ENCODE measurements at places on chromosomes 7 and 10.

- DNase-seq = no peak
Measured at GRCh38 chr7:141597966-141598365, 46.8 kb downstream of the AGK start.

DNA sequence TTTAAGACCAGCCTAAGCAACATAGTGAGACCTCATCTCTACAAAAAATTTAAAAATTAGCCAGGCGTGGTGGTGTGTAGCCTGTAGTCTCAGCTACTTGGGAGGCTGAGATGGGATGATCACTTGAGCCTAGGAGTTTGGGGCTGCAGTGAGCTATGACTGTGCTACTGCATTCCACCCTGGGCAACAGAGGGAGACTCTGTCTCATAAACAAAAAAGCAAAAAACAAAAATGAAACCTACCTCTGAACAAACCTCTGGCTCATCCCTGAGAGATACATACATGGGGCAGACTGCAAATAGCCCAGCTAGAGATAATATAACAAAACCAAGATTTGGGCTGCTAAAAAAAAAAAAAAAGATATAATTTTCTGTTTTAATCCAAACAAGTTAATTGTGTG lies 19.5 kb downstream of the C10orf67 start:
- no peak for DNase-seq

DNA sequence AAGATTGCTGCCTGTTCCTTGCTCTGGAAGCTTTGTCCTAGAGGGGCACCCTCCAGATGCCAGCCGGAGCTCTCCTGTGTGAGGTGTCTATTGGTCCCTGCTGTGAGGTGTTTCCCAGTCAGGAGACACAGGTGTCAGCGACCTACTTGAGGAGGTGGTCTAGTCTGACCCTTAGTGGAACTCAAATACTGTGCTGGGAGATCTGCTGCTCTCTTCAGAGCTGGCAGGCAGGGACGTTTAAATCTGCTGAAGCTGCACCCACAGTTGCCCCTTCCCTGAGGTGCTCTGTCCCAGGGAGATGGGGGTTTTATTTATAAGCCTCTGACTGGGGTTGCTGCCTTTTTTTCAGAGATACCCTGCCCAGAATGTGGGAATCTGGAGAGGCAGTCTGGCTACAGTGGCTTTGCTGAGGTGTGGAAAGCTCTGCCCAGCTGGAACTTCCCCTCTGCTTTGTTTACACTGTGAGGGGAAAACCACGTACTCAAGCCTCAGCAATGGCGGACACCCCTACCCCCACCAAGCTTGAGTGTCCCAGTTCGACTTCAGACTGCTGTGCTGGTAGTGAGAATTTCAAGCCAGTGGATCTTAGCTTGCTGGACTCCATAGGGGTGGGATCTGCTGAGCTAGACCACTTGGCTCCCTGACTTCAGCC lies 119.2 kb downstream of the PPP1R9A start:
- no peak for DNase-seq

DNA sequence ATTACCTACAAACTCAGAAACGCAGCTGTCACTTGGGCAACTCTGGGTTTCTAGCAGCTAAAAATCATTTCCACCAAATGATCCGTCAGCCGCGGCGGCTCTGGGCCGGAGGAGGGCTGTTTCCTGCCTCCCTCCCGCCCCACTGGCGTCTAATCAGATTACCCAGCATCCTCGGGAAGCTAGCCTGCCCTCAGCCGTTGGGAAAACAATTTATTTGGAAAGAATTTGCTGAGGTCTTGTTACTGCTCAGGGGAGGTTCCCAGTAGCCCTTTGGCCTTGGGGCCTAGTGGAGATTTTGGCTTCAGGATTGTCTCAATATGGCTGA lies 65.0 kb upstream of the ADGRA1 start:
- DNase-seq = no peak

- DNase-seq = no peak
Measured at GRCh38 chr7:151423226-151423625, 13.4 kb upstream of the WDR86 start.

GRCh38 chr7:112160130-112160770 lies 45.9 kb downstream of the DOCK4 start:
- DNase-seq = no peak

- DNase-seq = no peak
Measured at GRCh38 chr10:124526621-124527267, 65.1 kb downstream of the LHPP start.

DNA sequence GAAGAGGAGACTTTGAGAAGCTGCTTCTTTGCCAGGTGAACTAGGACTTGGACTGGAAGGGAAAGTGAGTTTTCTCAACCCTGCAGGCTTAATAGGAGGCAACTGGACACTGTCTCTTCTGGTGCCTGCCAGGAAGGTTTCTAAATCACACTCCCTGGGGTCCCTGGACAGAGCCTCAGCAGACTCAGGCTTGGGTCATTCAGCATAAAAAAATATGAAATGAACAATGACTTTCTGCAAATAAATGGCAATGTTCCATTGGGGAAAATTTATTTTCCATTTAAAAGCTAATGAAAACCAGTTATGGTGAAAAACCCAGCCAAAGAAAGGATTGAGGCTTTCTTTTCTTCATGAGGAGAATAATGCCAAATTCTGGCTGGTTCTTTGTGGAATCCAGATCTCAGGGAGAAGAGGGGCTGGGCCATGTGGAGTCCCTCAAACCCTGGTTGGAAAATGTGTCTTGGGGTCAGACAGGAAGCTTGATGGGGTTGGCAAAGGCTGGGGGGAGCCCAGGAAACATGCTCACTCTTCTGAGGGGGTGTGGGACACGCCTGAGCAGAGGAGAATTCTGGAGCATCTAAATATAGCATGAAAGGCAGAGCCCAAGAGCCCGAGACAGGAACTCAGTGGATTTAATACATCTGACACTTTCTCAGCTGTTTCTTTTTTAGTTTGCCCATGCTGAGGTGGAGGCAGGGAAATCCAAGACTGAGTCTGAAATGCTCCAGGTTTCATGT lies 65.2 kb upstream of the EMX2 start:
- no peak for DNase-seq

DNA sequence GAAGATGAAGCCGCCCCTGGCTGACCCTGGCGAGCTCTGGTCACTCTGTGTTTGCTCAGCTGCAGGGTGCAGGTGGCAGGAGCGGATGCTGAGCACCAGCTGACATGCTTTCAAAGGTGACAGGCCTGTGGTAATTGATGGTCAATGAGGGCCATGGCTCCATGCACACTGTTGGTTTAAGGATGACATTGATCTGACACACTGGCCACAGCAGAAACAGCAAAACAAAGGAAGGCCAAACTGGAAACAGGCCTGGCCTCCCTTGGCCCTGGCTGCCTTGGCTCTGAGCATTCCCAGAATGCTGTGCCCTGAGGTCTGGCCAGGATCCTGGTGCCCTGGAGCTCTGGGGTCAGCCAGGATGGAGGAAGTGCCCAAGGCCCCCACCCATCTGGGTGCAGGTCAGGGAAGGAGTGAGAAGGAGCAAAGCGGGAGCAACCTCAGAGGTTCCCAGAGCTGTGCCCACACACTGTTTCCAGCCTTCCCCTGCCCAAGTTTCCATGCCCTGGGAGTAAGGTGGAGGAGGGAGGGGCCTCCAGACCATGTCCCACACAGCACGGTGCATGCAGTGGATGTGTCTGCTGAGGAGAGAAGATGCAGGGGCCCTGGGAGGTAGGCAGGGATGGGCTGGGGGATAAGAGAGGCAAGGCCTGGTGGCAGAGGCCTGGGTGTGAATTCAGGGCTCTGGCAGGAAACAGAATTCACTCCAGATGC lies 302.2 kb downstream of the RPS24 start:
- no peak for DNase-seq

GRCh38 chr7:25478925-25479324 lies 250.6 kb upstream of the NPVF start:
- DNase-seq = no peak

GRCh38 chr7:74405191-74405898 lies 48.4 kb upstream of the GTF2IRD1 start:
- DNase-seq = no peak

DNA sequence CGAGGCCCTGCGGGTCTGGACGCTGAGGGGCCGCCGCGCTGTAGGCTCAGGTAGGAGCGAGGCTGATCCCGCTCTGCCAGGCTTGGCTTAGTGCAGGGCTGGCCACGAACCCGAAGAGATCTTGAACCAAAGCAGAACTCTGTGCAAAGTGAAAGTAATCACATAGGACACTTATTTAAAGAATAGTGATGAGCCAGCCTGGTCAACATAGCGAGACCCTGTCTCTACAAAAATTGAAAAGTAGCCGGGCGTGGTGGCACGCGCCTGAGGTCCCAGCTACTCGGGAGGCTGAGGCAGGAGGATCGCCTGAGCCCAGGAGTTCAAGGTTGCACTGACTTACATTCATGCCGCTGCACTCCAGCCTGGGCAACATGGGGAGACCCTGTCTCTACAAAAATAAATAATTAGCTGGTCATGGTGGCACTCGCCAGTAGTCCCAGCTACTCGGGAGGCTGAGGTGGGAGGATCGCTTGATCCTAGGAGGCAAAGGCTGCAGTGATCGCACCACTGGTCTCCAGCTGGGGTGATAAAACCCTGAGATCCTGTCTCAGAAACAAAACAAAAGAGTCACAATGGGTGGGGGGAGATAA lies 541 bp downstream of the ZSCAN25 start:
- DNase-seq = no peak

Data from GM13977 (cell line).